Right lobe of liver (tissue), 6 donors: ENCODE measurements at places on chromosomes 2 and 18. TPM values are rescaled to one million over a fixed set of nuclear protein-coding genes. Genes with fewer than 3 reads are reported as not detected.

ABCB11 gene
- 36.6 TPM for total RNA-seq

CDH19 gene
- 1.3 TPM for total RNA-seq

RESP18 gene
- total RNA-seq = not detected

CRYGB gene
- not detected for total RNA-seq

DNA sequence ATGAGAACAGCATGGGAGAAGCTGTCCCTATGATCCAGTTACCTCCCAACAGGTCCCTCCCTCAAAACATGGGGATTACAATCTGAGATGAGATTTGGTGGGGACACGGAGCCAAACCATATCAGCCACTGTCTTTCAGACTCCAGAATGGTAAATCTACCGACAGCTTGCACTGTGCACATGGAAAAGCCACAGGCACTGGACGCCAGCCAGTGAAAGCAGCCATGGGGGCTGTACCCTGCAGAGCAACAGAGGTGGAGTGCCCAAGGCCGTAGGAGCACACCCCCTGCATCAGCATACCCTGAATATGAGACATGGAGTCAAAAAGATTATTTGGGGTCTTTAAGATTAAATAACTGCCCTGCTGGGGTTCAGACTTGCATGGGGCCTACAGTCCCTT is 218.4 kb downstream of the PDE1A start:
- no peak for DNase-seq

DNA sequence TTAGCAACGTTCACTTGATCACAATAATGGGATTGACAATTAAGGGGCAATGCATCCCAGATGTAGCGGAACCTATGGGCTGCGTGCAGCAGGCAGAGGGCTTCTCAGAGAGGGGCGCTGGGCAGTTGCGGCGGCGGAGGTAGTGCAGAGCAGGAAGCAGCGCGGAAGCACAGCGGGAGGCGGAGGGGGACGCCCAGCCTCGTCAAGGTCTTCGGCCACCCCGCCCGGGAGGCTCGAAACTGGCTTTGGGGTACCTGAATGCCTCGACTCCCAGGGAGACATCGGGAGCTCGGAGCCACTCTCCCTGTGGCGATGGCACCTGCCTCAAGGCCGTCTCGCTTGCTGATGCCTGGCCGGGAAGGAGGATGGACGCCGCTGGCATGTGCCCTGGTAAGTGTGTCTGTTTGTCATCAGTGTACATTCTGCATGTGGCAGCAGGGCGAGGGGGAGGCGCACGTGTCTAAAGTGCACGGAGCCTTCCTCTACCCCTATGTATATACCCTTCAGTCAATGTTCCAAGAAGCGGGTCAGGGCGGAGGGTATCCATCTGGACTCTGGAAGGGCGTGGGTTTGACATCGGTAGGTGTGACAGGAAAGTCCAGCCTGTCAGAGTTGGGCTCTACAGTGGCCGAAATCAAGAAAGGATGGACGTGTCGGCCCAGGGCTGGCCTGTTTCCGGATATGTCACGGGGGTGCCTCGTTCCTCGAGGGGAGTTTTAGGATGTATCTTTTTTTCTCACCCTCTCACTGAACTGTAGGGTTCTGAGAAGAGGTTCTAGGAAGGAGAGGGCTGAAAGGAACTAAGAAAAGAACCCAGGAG is 7.5 kb upstream of the SP9 start:
- DNase-seq = no peak

DNA sequence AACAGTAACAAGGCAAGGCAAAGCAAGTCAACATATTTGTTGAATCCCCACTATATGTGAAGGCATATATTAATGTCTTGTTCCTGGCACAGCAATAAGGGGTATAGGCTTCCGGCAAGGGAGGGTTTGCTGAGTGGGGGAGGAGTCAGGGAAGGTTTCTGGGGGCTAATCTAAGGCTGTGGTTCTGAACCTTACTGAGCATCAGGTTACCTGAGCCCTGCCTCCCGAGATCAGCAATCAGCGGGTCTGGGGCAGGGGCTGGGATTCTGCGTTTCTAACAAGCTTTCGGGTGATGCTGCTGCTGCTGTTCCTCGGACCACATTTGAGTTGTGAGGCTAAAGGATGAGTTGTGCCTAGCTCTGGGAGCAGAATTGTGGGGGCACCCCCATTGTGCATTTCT is 401.7 kb upstream of the SPRED2 start:
- DNase-seq = no peak

TMBIM1 gene
- 160 TPM for total RNA-seq

DNA sequence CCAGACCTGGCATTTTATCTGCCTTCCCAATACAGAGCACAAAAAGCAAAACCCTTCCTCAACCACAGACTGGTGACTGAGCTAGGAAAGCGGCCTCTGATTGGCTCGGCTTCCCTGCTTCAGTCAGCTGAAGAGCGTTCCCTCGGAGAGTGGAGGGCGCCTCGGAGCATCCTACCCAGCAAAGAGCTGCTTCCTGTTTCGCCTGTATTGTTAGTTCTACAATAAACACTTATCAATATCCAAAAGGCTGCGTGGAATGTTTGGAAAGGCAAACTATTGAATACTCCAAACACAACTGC is 125.0 kb downstream of the CACNB4 start:
- DNase-seq = no peak
